A673 (cell line): ENCODE measurements at places on chromosomes 7 and 10. TPM values are rescaled to one million over a fixed set of nuclear protein-coding genes. Genes with fewer than 3 reads are reported as not detected.

DNA sequence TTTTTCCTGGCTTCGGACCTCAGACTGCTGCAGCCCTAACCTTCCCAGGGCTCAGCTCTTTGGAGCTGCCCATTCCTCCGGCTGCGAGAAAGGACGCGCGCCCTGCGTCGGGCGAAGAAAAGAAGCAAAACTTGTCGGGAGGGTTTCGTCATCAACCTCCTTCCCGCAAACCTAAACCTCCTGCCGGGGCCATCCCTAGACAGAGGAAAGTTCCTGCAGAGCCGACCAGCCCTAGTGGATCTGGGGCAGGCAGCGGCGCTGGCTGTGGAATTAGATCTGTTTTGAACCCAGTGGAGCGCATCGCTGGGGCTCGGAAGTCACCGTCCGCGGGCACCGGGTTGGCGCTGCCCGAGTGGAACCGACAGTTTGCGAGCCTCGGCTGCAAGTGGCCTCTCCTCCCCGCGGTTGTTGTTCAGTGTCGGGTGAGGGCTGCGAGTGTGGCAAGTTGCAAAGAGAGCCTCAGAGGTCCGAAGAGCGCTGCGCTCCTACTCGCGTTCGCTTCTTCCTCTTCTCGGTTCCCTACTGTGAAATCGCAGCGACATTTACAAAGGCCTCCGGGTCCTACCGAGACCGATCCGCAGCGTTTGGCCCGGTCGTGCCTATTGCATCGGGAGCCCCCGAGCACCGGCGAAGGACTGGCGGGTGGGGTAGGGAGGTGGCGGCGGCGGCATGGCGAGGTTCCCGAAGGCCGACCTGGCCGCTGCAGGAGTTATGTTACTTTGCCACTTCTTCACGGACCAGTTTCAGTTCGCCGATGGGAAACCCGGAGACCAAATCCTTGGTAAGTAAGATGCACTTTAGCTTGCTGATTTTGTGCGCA is at the start of gene PLXDC2:
Gene PLXDC2 (plus strand): TSS at position 22 of the 820 bp plus-strand sequence.
- peak; percentile 82 for DNase-seq

DNA sequence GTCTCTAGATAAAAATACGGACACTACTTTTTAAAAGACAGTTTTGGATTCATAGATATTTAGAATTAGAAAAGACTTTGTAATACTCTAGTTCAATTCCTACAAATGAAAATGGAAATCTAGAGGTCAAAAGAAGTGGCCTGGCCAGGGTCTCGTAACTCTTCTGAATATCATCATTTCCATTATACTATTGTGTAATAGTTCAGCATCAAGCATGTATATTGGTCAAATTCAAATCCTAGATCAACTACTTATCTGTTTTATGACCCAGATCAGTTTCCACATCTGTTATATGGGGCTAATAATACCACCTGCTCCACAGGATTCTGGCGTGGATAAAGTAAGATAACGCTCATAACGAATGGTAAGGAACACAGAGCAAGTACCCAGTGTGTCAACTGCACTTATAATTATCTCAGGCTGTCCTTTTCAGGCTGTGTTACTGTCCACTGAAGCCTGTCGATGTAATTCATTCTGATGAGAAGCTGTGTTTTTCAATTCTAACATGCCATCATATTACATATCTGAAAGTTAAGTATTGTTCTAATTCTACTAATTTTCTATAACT is 54.3 kb downstream of the ARHGAP21 start:
- no peak for DNase-seq

GRCh38 chr10:95841661-95842498 is 65.9 kb upstream of the CC2D2B start:
- DNase-seq, result peak; percentile 74

DNA sequence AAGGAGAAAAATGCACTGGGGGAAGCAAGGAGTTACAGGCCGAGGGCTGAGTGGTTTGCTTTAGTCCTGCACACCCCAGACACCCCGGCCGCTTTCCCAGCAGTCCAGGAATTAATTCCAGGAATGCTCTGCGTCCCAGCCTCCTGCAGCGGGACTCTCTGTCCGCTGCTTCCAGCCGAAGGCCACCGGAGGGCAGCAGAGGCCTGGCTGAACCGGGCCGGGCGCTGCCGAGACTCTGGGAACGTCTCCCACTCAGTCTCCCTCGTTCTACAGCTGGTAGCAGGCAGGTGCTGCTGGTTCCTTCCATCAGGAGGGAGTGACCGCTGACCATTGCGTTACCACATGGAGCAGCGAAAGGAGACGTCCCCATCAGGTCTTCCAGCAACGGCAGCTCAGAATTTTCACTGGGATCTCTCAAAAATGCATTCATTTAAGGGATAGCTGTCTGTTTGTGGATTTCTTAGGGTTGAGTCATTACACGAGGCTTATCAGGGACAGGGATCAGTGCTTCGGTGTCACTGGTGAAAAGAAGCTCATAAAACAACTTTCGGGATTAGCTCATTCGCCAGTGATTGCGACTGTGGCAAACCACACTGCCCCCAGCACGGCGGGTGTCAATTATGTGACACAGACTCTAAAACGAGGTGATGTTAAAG is 24.9 kb upstream of the PITRM1 start:
- peak; percentile 83 for DNase-seq

GRCh38 chr10:72098836-72099599 is 10.7 kb upstream of the SPOCK2 start:
- peak; percentile 53 for DNase-seq

DNA sequence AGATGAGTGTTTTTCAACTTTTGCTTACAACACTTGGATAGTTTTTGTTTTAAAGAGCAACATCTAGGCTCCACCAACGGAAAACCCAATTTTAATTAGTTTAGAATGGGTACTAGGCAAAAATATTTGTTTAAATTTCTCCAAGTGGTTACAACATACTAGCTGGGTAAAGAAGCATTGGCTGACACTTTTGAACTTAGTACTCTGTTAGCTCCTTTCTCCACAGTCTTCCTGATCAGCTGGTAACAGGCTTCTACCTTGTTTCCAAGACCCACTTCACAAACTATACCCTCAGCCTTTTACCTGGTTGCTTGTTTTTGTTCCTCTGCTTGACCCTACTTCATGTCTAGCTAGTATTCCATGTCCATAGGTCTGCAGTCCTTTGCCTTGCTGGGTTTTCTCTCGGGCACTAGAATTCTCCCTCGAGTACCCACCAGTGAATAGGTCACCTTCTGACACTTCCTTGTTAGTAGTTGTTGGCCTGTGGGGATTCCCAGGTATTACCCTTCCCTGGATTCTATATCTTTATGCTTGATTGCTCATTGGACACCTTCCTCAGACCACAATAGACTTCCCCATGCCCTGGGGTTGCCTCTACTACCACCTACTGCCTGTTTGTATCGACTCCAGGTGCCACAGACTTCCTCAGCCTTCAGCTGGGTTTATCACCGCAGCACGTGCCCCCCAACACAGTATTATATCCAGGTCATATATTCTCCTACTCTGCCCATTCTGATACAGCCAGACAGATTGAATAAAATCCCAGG is 42.0 kb downstream of the PRPS1L1 start:
- no peak for DNase-seq

DNA sequence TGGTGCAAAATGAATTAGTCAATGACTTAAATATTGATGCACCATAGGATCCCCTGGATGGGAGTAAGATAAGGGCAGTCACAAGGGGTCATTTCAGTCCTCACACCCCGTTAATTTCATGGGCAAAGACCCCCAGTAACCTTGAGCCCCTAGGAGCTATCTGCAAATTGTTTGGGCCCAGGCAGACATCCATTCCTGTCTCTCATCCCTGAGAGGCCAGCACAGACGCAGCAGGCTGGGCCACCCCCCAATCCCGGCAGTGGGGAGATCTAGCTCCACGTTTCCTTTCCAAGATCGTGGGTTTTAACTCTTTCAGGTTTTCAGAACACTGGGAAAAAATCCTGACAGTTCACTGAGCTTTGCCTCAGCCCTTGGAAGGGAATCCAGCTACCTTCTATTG is 40.1 kb downstream of the PNLIPRP2 start:
- DNase-seq, result no peak

DNA sequence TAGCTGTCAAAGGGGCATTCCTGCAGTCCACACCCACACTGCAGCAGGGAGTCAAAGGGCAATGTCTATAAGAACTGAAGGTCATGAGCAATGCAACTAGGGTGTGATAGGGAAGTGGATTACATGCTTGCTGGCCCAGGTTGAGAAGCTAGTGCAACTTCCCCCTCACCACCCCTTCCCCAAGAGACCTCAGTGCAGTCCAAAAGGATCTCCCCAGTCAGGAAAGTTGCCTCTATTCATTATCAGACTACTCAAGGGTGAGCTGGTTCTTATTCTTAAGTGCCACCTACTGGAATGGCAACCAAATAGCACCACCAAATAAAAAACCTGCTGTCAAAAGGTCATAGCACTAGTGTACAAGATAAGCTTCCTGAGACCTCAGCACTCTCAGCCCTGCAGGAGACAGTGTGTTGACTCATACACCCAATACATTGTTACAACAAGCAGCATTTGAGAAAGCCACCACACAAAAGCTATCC is 28.2 kb downstream of the MTERF1 start:
- peak; percentile 57 for DNase-seq

Gene MOGAT3
- not detected in 2 replicates for total RNA-seq
